ENCODE measurements at places on chromosomes 12 and 14. TPM values are rescaled to one million over a fixed set of nuclear protein-coding genes. Genes with fewer than 3 reads are reported as not detected.
A peak's percentile ranks its signal among the peaks of the same experiment; 100 is the strongest.

DNA sequence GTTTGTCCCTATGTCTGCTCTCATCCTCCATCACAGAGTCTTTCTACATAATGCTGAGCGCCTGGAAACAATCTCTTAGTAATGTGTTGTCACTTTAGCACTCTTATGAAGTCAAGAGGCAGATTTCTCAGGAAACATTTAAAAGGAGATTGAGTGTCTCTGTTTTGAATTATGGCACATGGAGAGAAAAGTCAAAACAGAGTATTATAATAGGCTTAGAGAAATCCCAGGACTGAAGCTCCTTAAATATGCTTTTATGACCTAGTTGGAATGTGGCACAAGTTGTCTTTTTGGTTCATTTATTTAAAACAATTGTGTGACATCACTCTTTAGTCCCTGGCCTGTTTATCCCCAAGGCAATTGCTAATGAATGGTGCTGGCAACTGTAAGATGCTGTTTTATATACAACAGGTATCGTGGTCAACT, 117.8 kb upstream of the HIF1A start:
- DNase-seq, result no peak

KRT84 gene
- not detected for polyA plus RNA-seq

BCL7A gene
- polyA plus RNA-seq, result 14.4 TPM

GLIPR1L2 gene
- 1.2 TPM for polyA plus RNA-seq

- DNase-seq, result no peak
Observed at GRCh38 chr14:55436931-55437330, 3.5 kb downstream of the TBPL2 start.

DNA sequence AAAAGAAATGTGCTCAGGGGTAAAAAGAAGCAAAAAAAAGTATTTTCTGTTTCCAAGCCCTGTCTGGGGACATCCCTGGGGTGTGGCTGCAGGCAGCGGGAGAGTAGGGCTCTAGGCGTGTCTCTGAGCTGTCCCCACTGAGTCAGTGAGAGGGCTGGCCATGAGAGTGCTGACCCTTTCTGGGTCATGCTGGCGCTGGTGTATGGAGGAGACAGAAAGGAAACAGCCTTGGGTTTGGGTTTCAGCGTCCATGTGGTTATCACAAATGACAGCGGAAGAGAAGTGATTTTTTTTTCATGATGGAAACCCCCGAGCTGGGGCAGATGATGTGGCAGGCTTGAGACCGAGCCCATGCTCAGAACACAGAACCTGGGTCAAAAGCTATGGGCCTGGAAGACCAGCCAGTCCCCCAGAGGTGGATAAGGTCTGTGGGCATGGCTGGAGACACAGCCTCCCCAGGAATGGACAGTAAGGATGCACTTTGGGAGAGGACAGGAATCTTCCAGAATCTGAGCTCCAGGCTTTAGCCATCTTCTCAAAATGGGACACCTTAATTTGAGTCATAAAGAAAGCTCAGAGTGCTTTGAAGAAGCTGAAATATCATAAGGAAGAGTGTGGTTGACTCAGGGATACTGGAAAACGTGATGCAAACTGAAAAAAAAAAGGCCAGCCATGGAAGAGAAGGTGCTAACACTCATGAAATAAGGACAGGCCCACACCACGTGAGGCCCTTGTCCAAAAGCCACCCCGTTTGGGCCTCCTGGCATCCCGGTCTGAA, 36.2 kb downstream of the SYNE3 start:
- peak; percentile 56 for DNase-seq

PLD4 gene
- polyA plus RNA-seq, result not detected

VDR gene
- 0.15 TPM for polyA plus RNA-seq

STON2 gene
- 0.28 TPM for polyA plus RNA-seq

DNA sequence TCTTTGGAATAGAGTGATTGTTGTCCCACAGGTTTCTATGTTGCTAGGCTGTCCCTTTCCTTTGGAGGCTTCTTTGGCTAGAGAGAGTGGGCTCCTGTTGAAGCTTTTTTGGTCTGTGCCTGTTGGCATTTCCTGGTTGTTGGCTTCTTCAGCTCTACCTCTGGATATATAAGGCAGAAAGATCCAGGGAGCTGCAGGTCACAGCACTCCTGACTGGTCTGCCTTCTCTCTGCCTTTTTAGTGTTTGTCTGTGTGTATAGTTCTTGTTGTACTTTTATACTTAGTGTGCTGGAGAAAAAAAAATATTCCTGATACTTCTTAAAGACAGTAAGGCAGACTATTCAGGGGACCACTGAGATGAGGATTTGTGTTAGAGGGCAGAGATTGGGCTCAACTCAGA, 202.7 kb downstream of the FBXL14 start:
- DNase-seq, result no peak

Data from heart left ventricle (tissue), 16 donors.